ENCODE measurements at places on chromosomes 5 and 9.

GRCh38 chr5:41683181-41683580 lies 172.8 kb upstream of the PLCXD3 start:
- DNase-seq, result no peak

- no peak for DNase-seq
Observed at GRCh38 chr5:143017992-143018391, 247.8 kb downstream of the ARHGAP26 start.

- no peak for DNase-seq
Observed at GRCh38 chr5:171401167-171401947, 13.7 kb downstream of the NPM1 start.

- DNase-seq, result no peak
Observed at GRCh38 chr9:135289081-135289491, 190.5 kb upstream of the PPP1R26 start.

DNA sequence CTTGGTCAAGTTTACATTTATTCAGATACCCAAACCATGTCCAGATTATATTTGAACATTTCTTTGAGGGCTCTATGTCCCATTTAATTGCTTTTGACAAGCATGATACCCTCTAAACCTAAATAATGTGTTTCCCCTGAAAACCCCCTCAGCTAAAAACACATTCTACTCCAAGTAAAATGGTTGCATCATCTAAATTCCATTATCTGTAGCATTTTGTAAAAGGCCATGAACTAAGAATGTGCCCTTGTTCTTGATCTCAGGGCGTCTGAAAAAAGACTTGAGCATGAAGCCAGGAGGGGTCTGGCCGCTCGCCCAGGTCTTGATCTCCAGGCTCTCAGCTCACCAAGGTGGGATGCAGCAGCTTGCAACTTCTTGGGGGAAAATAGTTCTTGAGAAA lies 53.5 kb upstream of the ERCC6L2 start:
- DNase-seq, result no peak

- no peak for DNase-seq
Observed at GRCh38 chr5:107306594-107306993, 364.1 kb downstream of the EFNA5 start.

DNA sequence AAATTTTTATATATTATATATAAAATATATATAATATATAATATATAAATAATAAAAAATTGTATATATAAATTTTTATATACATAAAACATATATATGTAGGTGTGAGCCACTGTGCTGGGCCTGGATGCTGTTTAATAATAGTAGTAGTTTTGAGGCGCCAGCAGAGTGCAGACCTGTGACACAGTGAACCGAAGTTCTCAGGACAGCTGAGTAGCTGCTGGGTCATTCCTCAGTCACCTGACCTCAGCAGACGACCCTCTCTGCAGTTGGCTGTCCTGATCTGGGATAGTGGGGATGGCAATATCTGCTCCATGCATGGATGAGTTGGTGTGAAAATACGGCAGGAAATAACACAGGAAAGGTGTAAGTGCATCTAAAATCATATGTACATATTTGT lies 3.3 kb upstream of the SNX18 start:
- no peak for DNase-seq
